ENCODE measurements at places on chromosomes 13 and 19.

GRCh38 chr13:30615866-30616541 is 1.7 kb upstream of the USPL1 start:
- no peak for DNase-seq

DNA sequence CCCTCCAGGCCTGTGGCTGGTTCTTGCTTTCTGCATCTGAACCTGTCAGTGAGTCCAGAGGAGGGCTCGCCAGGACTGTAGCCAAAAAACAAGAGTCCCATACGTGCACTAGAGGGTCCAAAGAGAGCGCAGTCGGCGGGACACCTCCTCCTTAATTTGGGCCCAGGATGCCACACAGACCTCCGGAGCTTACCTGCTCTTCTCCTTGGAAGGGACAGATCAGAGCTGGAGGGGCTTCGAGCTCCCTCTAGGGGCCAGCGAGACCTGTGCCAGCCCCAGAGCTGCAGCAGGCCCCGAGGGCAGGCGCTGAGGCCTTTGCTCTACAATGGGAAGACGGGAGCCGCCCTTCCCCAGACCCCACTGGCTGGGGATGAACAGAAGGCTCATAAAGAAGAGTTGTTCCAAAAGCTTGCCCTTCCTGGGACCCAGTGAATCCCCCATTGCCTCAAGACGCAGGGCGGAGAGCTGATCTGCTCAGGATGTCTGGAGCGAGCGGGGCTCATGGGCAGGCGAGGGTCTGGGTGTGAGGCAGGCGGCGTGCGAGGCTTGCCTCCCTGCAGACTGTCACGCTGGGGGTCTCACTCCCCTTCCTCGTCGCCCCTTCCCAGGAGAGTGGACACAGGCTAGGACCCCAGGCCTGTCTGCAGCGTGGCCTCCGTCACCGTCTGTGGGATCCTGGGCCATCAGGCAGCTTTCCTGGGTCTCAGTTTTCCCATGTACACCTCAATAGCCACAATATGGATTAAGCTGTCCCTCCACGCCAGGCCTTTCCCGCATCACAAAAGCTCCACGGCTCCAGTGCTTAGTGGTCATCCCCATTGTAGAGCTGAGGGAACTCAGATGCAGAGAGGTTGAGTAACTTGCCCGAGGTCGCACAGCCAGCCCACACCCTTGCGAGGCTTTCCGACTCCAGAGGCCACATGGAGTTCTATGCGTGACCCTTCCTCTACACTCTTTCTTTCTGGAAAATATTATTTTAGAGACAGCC is 46.9 kb upstream of the VSTM2B start:
- DNase-seq: no peak

- DNase-seq: no peak
Measured at GRCh38 chr13:93765062-93765461, 538.5 kb downstream of the GPC6 start.

DNA sequence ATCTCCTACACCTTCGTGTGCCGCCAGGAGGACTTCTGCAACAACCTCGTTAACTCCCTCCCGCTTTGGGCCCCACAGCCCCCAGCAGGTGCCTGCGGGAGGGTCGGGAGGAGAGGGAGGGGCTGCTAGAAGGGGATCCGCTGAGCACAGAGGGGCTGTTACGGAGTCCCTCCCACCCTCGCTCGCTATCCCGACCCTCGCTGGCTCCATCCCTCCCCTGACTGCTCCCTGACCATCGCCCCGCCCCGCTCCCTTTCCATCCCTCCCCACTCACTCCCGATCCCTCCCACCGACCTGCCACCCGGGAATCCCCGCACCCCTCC is 780 bp downstream of the CD177 start:
- DNase-seq: no peak

- no peak for DNase-seq
Measured at GRCh38 chr19:49837009-49837310, 14.0 kb upstream of the PTOV1 start.

DNA sequence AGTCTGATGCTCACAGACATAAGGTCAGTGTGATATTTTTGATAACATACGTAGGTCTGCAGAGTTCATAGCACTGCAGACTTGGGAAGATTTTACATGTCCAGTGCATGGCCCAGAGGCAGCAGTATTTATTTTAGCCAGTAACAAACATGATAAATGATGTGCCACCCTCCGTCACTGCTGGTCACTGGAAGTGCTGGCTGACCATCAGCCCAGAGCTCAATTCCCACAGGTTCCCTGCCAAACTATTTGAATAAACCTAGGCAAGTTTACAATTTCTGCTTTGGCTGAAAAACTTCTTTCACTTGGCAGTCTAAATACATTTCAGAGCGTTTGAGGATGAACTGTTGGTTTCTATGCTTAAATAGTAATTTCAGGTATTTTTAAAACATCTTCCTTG is 135.5 kb upstream of the EDNRB start:
- DNase-seq: no peak

GRCh38 chr19:11821474-11822109 is 7.5 kb downstream of the ZNF440 start:
- no peak for DNase-seq

DNA sequence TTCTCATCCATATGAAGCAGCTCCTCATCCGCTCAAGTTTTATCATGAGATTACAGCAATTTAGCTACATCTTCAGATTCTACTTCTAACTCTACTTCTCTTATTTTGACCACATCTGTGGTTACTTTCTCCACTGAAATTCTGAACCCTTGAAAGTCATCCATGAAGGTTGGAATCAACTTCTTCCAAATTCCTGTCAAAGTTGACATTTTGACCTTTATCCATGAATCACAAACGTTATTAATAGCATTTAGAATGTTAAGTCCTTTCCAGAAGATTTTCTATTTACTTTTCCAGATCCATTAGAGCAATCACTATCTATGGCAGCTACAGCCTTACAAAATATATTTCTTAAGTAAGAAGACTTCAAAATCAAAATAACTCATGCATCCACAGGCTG is 421.7 kb upstream of the GPC6 start:
- DNase-seq: no peak

- no peak for DNase-seq
Measured at GRCh38 chr13:41075034-41075433, 13.7 kb downstream of the WBP4 start.

DNA sequence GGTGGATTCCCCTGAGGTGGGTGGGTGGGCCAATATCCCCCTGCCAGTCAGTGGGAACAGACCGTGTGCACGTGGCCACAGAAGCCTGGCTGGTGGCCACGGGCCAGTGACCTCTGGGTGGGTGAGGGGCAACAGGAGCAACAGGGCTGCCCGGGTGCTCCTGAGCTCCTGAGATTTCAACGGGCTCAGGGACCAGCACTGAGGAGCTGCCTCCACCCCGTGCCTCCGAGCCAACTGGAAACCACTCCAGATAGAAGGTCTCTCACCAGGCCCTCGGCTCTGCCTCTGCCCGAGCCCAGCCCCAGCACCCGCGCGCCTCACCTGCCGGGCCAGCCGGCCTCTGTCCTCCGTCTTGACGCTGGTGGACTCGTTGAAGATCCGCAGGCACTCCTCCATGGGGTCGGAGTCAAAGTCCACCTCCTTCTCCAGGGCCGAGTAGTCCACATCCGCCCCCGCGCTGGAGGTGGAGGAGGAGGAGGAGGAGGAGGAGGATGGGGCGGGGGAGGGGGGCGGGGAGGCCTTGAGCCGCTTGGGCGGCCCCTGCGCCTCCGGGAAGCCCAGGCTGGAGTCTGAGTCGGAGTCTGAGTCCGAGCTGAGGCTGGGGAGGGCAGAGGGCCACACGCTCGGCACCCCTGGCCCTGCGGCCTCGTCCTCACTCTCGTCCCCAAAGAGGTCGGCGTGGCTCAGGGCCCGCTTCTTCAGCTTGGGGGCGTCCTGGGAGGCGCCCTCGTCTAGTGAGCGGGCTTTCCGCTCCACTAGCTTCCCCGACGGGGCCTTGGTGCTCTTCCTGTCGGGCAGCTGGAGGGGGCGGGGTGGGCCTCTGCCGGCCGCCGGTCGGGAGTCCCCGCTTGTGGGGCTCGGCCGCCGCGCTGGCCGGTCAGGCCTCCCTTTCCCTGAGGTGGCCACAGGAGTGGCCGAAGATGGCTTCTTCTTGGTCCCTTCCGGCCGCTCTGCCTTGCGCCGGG is 14.8 kb upstream of the ATP8B3 start:
- no peak for DNase-seq

- no peak for DNase-seq
Measured at GRCh38 chr13:102132777-102133295, 269.0 kb downstream of the FGF14 start.

DNA sequence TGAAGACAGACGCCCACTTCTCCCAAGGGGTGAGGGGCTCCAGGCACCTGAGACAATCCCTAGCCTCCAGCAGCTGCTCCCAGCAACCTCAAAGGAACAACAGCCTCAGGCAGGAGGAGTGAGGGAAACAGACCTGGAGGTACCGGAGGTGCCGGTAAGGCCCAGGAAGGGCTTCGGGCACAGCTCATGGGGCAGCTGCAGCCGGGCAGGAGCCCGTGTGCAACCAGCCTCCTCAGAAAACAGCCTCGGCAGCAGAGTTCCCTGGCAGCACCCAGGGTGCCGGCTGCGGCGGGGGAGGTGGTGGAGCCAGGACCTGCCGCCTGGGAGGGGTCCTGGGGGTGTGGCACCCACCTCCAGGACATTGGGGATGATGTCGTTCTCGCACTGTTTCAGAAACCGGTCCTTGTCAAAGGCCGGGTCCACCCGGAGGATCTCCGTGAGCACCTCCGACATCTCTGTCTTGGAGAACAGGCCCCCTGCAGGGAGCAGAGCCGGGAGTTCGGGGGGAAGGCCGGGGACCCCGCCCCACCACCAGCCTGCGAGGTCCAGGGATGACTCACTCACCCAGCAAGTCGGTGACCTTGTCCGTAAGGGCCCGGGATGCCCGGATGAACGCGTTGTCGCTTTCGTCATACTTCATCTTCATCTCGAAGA is 6.5 kb upstream of the CTXN1 start:
- DNase-seq: no peak

DNA sequence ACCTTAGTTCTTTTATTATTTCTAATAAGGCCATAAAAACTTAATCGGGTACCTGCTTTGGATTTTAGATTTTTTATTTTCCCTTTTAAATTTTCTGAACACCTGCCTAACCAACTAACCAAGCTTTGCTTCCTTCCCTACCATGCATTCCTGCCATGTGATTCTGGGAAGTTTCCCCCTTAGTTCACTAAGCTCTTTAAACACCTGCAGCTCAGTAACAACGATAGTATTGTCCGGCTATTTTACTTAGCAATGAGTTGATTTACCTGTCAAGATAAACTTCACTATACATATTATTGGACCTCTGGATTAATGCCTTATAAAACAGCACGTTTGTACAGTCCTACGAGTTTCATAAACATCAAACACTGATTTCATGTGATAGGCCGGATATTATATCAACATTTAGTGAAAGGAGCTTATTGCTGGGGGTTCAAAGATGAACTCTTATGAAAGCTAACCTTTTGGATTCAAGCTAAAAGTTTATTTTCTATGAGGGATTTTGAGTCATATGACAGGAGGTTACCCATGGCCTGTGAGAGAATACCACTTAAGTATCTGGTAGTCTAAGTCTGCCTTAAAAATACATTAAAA is 81.0 kb upstream of the STARD13 start:
- no peak for DNase-seq

GRCh38 chr19:4547303-4548237 is 7.7 kb upstream of the LRG1 start:
- no peak for DNase-seq

DNA sequence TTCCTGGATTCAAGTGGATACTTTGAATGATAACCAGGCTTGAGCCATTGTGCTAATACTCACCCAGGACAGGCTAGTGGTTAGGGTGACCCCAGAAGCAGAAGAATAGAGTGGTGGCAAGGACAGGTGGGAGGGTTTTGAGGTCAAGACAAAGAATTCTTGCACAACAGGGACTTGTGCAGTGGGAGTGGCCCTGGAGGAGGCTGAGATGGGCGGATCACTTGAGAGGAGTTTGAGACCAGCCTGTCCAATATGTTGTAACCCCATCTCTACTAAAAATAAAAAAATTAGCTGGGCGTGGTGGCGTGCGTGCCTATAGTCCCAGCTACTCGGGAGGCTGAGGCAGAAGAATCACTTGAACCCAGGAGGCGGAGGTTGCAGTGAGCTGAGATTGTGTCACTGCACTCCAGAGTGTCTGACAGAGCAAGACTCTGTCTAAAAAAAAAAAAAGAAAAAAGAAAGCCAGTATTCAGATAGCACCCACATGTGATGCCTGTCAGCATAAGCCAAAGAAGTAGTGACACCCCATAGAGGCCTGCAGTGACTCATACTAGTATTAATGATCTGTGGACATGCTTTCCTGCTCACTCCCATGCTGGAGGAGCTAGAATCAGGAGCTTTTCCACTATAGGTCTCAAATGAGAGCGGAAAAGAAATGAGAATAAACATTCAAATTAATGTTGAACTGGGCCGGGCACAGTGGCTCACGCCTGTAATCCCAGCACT is 78.7 kb downstream of the RNF17 start:
- DNase-seq: no peak

GRCh38 chr19:45682117-45682516 is 9.6 kb downstream of the SNRPD2 start:
- no peak for DNase-seq

DNA sequence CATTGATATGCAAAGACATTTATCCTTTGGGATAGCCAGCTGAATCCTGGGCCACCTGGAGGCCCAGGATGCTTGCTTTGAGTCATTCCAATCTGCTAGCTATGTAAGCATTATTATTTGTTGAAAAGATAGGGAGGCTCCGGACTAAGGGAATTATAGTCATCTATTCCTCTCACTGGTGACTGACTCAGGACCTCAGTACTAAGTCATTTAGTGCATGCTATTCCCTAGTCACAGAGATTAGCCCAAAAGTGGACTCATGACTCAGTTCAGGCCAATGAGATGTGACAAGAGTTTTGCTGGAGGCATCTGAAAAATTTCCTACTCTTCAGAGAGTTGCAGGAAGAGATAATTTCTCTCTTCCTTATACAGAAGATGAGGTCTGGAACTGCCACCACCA is 67.9 kb upstream of the ITM2B start:
- no peak for DNase-seq

DNA sequence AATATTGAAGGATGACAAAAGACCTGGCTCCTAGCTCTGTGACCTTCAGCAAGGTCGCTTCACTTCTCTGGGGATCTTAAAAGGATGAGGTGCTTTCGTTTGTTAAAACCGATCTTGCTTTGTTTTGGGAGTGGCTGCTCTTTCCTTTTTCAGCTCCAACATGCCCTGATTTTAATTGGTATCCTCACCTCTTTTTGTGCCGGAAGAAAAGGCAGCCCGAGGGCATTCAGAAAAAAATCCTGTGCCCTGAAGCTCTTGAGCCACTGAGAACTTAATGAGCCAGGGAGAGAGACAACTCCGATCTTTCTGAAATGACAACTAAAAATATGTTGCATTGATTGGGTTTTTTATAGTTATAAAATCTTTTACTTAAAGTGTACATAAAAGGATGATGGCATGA is 19.4 kb downstream of the CLDN10 start:
- no peak for DNase-seq

GRCh38 chr13:44854313-44855060 is 134.8 kb downstream of the NUFIP1 start:
- DNase-seq: peak; percentile 51

- no peak for DNase-seq
Measured at GRCh38 chr19:52542984-52543664, 15.7 kb downstream of the ZNF808 start.

Measured in right forelimb (tissue), 1 donor.